ENCODE measurements at places on chromosomes 12 and 14.

- DNase-seq: peak; percentile 44
Observed at GRCh38 chr14:103329401-103330347, 4.4 kb upstream of the EIF5 start.

DNA sequence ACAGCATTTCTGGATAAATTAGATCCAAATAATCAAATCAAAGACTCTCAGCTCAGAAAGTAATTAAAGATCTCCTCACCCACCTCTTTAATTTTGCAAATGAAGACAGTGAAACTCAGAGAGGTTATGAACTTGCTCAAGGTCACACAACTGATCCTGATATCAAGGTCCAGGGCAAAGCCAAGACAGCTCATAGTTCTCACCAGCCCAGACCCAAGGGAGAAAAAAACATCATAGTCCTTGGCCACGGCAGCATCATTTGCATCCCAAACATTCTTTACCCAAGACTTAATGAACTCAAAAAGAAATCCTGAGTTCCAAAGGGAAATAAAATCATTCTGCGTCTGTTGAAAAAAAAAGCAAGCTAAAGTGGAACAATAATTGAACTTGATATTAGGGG lies 112.1 kb downstream of the DAD1 start:
- DNase-seq: no peak

DNA sequence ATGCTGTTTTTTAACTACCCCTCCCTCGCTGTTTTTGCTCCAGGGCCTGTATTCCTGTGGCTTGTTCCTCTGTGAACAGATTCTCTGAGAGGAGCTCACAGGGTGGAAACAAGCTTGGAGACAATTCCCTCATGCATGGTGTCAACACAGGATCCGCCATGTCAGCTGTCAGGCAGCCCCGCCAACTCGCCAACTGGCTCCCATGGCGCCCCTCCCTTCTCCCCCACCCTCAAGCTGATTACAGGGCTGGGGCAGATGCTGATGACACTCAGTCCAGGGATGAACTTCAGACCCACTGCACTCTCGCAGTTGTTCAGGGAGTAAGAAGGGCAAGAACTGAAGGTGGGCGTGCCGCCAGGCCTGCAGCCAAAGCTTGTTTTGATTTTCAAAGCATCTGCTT lies 229.9 kb downstream of the NTF3 start:
- no peak for DNase-seq

GRCh38 chr14:54650331-54650958 lies 83.5 kb downstream of the SAMD4A start:
- DNase-seq: no peak

DNA sequence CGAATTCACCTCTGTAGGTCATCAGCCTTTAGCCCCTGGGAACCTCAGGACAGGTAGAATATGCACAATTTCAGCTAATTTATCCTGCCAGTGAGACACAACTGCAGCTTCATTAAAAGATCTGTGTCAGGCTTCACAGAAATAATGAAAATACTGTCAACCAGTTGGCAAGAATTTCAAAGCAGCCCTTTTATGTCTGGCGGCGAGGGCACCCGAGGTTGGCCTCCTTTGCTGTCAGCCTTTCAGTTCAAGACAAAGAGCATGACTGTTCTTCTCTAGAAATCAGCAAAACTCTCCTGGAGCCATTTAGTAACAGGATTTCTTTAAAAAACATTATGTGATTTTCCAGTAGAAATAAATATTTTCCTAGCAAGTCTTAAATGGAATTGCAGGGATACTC lies 75.9 kb downstream of the BBS10 start:
- no peak for DNase-seq

DNA sequence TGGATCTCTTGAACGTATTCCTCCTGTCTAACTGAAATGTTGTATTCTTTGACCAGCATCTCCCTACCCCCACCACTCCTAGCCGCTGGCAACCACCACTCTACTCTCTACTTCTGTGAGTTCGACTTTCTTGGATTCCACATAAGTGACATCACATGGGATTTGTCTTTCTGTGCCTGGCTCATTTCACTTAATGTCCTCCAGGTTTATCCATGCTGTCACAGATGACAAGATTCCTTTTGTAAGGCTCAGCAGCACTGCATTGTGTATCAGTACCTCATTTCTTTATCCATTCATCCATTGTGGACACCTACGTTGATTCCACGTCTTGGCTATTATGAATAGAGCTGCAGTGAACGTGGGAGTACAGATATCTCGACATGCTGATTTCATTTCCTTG lies 10.5 kb downstream of the PRKAB1 start:
- no peak for DNase-seq

DNA sequence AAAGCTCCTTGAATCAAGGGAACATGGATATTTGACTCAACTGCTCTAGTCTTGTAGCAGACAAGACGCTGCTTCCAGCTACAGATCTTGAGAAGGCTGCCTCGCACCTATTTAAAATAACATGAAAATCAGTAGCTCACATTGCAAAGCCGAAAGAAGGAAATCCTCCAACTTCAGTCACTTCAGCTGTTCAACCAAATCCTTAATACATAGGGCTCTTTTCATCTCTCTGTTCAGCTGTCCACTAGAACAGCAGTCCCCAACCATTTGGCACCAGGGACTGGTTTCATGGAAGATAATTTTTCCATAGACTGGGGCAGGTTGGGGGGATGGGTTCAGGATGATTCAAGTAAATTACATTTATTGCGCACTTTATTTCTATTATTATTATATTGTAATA lies 1116.0 kb upstream of the TMEM132C start:
- DNase-seq: no peak

- no peak for DNase-seq
Observed at GRCh38 chr14:24037658-24038037, 14.2 kb upstream of the CARMIL3 start.

DNA sequence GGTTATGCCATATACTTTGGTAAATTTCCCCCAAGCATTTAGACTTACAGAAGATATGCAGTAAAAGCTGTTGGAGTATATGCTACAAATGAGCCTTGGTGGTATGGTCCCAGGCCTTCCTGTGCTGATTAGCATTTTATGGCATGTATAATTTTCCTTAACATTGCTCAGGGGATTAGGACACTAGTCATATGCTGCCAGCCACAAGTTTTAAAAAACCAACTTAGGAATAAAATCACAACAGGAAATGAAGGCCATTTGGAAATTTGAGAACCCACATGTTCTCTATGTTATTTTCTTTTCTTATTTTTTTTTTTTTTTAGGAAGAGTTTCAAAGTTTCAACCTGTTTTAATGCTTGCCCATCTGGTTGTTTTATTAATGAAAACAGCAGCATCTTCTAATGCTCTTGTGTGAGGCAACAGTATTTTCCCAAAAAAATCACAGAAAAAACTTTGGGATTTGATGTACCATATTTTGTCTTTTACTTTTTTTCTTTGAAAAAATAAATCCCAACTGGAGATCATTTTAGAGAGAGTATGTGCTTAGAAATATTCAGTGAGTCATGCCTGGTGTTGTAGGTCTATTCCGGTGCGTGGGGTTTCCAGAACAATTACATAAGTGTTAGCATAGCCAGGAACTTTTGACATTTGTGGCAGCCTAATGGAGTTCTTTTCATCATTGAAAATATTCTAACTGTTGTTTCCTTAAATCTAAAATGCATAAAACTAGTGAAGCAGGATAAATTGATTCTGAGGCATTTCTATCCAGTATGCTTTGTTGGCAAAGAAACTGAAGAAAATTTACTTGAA lies 21.7 kb upstream of the DUSP6 start:
- DNase-seq: peak; percentile 77

DNA sequence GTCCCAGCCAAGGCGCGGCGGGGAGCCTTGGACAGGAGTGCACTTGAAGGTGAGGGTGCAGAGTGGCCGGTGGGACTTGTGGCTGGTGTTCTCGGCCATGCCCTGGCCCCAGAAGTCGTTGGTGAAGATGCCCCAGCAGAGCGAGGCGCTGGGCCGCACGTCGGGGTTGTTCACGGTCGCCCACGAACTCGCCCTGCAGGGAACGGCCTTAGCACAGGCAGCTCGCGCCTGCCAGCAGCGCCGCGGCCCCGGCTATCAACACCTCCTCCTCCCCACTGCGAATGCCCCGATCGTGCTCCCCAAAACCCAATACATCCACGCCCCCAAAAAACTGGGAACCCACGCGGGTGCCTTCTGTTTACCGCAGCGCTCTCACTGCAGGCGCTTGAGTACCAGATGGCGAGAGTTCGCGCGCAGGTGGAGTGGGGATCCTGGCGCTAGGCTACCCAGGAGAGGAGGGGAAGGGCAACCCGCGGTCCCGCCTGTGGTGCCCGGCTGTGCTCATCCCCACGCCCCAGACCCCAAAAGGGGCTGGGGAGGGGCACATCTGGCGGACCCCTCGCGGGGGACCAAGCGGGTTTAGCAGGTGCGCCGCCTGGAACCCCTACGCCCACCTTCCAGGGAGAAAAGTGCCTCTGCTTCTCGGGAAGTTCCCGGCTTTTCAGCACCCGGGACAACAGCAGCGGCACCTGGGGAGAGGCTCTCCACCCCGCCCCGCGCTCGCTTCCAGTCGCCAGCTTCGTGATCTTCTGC lies 386.3 kb upstream of the TMTC1 start:
- DNase-seq: no peak

DNA sequence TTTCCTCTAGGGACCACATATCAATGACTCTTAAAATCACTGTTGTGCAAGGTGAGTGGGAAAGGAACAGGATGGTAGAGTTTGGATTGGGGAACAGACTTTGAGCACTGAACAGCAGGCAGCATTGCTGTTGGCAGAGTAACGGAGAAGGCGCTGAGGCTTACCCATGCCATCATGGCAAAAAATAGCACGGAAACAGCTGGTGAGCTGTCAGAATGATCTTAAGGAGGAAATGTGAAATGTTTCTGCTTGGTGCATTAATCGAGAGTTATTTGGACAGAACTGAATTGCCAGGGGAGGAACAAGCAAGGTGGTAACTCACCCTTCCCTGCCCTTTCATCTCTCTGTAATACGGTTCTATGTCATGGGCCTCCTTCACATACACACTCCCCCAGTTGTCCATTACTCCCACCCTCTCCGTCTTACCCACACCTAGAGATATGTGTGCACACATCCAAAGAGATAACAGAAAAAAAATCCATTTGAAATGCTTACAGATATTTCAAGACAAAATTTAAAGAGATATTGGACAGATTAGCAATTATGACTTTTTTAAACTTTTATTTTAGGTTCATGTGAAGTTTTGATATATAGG lies 572.5 kb downstream of the DIO2 start:
- DNase-seq: no peak

GRCh38 chr12:123223241-123223668 lies 9.7 kb downstream of the MPHOSPH9 start:
- no peak for DNase-seq

- DNase-seq: no peak
Observed at GRCh38 chr12:130955238-130955816, 1.6 kb downstream of the ADGRD1 start.

GRCh38 chr14:29630566-29631160 lies 297.0 kb downstream of the PRKD1 start:
- peak; percentile 1 for DNase-seq

- no peak for DNase-seq
Observed at GRCh38 chr12:28099871-28100270, 90.4 kb upstream of the CCDC91 start.

DNA sequence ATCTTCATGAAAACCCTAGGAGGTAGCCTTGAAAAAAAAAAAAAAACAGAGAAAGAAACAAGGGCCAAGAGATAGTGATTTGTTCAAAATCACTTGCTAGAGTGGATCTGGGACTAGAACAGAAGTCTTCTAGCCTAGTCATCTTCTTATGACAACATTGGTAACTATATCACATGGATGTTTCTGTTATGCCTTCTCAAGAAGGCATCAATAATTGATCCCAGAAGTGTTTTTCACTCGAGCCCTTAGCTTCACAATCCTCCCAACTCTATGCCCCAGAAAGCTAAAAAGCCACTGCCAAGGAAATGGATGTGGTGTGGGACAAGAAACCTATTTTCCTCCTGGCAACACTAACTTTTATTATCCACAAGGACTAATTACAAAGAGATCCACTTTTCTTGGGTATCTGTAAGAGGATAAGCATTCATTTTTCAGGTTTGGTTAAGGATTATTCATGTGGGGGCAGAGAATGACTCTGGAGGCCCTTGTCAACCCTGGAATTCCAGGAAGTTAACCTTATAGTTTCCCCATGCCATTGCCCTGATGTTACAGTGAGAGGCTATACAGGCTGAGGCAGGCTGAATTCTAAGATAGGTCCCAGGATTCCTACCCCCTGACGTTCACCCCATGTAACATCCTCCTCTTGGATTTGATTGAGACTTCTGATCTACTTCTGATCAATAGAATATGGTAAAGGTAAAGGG lies 67.7 kb upstream of the CPM start:
- DNase-seq: peak; percentile 14

DNA sequence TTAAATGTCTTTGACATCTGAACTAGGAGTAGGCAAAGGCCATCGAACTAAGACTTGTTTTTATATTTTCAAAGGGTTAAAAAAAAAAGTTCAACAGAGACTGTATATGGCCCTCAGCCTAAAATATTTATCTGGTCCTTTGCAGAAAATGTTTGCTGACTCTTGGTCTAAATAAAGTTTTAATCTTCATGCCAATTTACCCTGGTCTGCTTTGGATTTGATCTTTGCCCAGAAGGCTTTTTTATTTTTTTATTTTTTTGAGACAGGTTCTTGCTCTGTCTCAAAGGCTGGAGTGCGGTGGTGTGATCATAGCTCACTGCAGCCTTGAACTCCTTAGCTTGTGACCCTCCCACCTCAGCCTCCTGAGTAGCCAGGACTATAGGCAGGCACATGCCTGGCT lies 47.1 kb downstream of the SPATS2 start:
- no peak for DNase-seq

DNA sequence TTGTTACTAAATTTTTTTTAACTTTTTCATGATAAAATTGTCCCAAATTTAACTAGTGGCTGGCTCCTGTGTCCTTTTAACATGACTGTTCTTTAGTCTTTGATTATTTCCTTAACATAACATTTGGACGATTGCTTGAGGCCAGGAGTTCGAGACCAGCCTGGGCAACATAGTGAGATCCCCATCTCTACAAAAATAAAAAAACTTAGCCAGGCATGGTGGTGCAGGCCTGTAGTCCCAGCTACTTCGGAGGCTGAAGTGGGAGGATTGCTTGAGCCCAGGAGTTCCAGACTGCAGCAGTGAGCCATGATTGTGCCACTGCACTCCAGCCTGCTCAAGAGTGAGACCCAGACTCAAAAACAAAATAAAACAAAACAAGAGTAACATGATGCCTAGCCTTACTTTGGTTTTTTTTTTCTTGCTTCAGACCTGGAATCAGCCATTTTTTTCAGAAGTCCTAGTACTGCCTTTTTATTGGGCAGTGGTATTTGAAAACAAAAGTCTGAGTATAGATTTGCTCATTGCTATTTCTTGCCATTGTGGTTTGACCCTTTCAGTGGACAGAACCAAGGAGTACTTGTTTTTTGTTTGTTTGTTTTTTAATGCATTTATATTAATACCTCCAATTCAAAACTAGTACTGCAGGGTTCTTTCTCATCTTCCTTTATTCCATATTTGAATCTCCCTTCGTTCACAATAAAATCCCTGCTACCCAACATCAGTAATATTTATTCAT lies 4.8 kb downstream of the TOGARAM1 start:
- DNase-seq: no peak

GRCh38 chr14:76331328-76332011 lies 44.5 kb upstream of the ESRRB start:
- DNase-seq: no peak
